Islet precursor cell (in vitro differentiated cells): ENCODE measurements at places on chromosomes 13 and 19.

DNA sequence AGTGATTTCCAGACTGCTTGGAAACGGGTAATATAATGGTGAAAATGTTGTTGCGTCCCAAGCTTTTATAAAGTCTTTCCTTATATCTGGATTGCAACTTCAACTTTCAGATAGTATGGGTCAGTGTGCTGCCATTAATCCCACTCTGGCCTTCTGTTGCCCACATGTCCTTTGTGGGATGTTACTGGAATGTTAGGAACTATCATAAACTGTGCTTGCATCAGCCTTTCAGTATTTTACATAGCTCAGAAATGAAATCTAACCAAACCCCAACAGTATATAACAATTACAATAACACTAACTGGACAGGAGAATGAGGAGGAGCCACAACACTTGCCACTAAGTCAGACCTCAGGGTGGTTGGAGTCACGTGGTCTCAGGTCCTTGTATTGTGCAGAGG, 78.9 kb downstream of the LNX2 start:
- DNase-seq: no peak

DNA sequence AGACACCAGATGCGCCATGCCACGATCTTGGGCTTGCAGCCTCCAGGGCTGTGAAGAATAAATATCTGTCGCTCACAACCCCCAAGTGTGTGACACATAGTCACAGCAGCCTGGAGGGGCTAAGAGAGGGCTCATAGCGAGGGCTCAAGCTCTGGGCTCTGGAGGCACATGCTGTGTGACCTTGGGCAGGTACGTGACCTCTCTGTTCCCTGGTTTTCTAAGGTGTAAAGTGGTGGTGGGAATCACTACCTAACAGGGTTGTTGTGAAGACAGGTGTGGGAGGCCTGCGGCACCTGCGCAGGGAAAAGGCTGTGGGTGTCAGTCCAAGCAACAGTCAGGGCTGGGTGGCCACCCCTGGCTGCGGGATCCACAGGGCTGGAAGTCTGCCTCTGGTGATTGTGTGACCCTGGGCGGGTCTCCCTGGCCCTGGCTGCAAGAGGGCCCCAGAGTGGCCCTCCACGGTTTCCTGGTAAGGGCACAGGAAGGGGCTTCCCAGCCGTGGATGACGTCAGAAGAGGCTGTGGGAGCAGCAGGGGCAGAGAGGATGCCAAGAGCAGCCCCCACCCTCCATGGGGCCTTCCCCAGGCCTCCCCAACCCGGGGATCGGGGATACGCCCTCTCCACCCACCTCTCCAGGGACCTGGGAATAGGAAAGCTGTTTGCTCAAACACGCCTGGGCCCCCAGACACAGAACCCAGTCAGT, 218.8 kb upstream of the SGCG start:
- peak; percentile 43 for DNase-seq

DNA sequence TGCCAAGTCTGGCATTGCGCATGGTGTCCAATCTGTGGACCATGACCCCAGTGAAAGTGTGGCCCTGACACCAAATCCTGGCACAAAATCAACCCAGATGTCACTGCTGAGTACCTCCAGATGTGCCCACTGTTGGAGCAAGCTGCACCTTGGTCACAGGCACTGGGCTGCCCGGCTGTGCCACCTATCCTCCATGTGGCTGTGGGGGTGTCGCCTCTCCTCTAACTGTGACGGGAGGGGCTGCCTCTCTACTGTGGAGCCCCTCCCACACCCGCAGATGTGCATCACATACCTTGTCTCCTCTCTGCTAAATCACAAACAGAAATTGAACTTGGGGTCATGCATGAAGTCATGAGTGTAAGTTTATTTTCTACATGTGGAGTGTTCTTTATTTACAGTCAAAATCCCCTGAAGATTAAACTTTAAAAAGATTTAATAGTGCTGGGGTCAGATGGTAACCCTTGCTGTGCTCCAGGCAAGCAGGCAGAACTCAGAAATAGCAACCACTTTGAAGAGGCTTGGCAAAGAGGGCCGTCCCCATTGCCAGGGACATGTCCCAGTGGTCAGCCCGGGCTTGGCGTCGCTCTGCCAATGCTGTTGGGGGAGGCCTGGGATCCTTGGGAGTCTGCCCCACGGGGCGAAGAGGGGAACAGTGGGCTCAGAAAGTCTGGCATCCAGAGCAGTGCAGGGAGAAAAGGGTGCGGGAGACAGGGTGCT, 46.4 kb upstream of the ZNF536 start:
- DNase-seq: no peak

GRCh38 chr13:40363653-40364052, 302.8 kb downstream of the FOXO1 start:
- DNase-seq: no peak

GRCh38 chr19:33219261-33219815, 6.3 kb downstream of the SLC7A10 start:
- peak; percentile 83 for DNase-seq

DNA sequence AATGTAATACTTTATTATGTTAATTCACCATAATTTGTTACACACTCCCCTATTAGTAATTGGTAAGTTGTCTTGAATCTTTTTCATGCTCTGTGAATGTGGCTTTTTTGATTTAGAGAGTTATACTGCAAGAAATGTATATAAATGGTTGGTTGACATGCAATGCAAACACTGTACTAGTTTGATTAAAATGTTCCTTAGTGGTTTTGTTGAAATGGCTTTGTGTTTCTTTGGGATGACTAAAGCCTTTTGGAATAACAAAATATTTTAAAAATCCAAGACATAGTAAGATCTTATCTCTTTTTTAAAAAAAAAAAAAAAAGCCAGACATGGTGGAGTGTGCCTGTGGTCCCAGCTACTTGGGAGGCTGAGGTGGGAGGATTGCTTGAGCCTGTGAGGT, 10.5 kb downstream of the LAMP1 start:
- no peak for DNase-seq

- DNase-seq: no peak
Observed at GRCh38 chr19:43534305-43534815, 1.4 kb downstream of the ZNF575 start.

DNA sequence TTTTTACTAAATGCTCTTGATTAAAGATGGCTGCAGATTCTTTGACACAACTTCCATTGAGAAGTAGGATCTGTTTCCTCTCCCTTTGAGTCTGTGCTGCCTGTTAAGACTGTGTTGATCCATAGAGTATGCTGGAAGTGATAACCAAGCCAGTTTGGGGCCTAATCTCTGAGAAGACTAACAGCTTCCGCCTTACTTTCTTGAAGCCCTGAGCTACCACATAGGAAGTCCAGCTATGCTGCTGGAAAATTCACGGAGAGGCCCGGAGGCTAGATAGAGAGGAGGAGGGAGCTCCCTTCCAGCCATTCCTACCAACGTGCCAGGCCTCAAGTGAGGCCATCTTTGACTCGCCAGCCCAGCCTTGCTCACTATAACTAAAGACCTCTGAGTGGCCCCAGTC, 12.5 kb downstream of the RAP2A start:
- DNase-seq: peak; percentile 58

GRCh38 chr19:50924586-50924985, 13.4 kb upstream of the KLK4 start:
- DNase-seq: no peak

GRCh38 chr13:113138792-113139551, 16.4 kb downstream of the F10 start:
- DNase-seq: peak; percentile 43

DNA sequence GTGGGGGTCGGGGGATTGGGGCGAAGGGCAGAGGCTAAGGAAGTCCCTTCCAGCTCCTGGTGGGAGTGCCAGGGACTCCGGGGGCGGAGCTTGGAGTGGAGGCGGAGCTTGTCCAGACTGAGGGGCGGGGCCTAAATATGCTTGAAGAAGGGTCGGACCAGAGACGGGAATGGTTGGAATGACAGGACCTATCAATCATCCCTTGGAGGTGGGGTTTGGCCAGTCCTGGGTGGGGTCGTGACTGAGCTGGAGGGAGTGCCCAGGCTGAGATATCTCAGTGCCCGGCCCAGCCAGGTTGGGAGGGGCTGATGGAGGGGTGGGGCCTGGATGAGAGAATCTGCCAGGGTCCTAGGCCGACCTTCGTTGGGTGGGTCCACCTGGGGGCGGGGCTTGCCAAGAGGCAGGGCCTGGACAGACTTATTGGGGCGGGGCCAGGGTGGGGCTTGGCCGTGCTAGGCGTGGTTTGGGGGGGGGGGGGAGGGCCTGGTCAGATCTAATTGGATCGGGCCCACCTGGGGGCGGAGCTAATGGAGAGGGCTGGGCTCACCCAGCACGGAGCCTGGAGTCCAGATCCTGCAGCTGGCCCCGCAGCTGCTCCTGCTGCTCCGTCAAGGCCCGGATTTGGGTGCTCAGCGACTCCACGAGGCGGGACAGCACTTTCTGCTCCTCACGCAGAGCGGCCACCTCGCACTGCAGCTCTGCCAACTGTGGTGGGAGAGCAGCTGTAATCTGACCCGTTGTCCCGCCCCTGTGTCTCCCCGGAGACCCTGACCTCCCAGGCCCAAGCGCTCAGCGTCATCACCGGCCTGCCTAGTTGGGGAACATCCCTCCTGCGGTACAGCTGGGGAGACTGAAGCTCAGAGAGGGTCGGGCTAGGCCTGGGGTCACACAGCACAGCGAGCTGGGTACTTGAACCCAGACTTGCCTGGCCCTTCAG, 2.6 kb upstream of the WIZ start:
- peak; percentile 94 for DNase-seq

GRCh38 chr13:43074824-43075510, 51.6 kb downstream of the DNAJC15 start:
- DNase-seq: no peak

DNA sequence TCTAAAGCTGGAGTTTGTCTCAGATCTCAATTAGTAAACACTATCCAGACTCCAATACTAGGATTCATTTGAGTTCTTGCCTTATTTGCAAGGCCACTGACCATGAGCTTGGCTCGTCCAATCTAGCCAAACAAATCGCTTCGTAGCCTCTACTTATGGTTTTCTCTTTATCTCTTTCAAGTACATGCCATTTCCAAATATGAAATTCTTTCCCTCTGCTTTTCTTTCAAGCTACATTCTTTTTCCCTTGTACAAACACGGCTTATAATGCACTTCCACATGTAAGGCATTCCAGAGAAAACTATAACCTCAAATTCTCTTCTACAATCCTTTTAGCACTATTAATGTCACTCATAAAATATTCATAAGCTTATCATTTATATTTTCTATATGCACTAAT, 10.9 kb upstream of the N4BP2L1 start:
- no peak for DNase-seq

- DNase-seq: no peak
Observed at GRCh38 chr13:68160466-68160865, 930.3 kb upstream of the PCDH9 start.

DNA sequence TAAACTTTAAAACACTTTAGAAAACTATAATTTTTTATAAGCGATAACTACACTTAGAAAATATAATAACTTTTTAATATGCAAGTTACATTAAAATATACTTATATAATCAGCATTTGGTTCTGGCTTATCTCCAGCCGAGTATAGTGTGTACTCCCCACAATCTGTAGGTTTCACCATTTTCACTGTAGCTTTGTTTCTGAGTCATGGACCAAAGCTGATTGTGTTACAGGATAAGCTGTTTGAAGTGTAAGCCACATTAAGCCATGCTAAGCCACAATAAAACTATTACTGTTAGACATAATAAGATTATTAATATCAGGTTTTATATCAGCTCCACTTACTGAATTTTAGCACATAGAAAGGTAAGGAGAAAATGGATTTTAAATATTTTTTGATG, 43.8 kb downstream of the CCDC122 start:
- no peak for DNase-seq

GRCh38 chr13:20349564-20350381, 117.7 kb upstream of the GJB6 start:
- DNase-seq: no peak
